Uterus (tissue), 4 donors: ENCODE measurements at places on chromosomes 7 and 10.

GRCh38 chr10:93352638-93353383, 129.3 kb downstream of the MYOF start:
- no peaks in the 10 kb centered on the region for H3K4me1 ChIP-seq
- no peaks in the 10 kb centered on the region for H3K27me3 ChIP-seq
- no peaks in the 10 kb centered on the region for H3K36me3 ChIP-seq
- no peak for DNase-seq

DNA sequence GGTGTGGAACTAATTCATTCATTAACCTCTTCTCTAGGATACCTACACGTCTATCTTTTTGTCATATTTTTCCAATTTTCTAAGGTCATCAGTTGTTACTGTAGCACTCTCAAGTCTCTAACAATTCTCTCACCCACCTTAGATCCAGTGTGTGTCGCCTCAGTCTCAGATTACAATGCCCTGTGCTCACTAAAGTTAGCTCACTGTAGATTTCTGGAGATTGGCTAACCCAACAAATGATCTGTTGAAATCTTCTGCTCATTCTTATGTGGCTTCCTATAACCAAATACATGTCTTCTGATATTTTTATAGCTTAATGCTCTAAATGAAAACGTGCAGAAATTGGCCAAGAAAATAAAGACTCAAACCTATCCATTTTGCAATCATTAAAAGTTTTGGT, 142.6 kb downstream of the SLC25A13 start:
- H3K4me1 ChIP-seq: no peaks in the 10 kb centered on the region
- no peak for DNase-seq
- no peak overlapping the region for H3K27ac ChIP-seq

DNA sequence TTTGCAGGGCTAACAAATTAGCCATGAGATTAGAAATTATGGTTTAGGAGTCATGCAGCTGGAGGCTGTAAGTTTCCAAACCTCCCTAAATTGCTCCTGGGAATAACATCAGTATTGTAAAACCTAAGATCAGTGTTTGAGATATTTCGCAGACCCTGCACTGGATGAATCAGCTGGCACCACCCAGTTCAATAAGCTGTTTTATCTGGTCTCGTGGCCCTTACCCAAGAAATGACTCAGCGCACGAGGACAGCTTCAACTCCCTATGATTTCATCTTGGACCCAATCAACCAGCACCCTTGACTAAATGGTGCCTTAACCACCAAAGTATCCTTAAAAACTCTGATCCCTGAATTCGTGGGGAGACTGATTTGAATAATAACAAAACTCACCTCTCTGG, 482.0 kb upstream of the PCDH15 start:
- H3K4me1 ChIP-seq: no peaks in the 10 kb centered on the region

DNA sequence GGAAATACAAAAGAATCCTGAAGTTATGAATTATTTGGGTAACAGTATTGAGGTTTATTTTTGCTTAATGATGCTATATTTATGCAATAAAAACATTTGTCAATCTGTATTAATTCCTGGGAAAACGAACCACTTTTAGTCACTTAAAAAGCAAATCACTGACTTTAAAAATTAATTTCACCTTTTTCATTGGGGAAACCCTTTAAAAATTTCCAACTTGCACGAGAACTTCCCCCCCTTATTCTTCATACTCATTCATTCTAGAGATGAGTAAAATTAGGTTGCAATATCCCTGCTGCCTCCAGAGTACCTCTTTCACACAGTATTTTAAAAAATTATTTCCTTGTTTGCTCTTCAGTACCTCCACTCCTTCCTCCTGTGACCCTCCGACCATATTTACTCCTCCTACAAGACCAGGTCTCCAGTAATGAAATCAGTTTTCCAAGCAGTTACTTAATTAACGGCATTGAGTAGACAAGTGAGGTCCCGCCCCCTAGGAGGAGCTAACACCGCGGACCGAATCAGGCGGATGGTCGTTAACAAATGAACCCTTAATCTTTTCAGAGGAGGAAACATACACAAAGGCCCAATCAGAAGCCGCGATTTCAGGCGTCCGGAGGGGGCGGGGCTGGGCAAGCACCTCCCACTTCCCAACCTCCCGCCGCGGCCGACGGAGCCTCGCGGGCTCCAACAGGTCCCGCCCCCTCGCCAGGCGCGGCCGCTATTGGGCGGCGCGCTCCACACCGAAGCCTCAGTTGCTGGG, 465 bp upstream of the TRIM24 start:
- no peaks in the 10 kb centered on the region for H3K27me3 ChIP-seq
- peak overlapping the region; percentile 19 for H3K27ac ChIP-seq
- H3K36me3 ChIP-seq: no peaks in the 10 kb centered on the region
- peak; percentile 98 for DNase-seq
- H3K4me1 ChIP-seq: peaks cover 3% of the 10 kb centered on the region
- H3K4me3 ChIP-seq: peak overlapping the region; percentile 78

DNA sequence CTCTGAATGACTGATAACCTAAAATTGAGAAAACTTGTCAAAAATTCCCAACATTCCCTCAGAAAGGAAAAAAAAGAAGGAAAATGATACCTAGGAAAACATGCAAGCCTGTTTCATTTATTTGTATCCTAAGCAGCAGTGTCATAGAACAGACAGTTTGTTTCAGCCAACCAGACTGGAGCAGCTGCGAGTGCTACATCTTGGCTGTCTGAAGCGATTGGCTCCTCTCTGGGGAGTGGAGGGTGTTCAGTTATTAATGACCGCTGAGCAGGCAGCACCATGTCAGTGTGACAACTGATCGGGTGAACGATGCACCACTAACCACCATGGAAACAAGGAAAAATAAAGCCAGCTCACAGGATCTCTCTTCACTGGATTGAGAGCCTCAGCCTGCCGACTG, at the start of gene LRRN3:
LRRN3 (plus strand) TSS at position 282 of the 400 bp plus-strand sequence. CDS start 31,646 bp downstream, outside the sequence.
- no peaks in the 10 kb centered on the region for H3K4me1 ChIP-seq
- no peaks in the 10 kb centered on the region for H3K27me3 ChIP-seq
- no peak within 1 kb of the TSS for H3K27ac ChIP-seq
- no peak for DNase-seq
- no peaks in the 10 kb centered on the region for H3K36me3 ChIP-seq
- peak within 1 kb of the TSS; percentile 28 for H3K4me3 ChIP-seq

- no peaks in the 10 kb centered on the region for H3K4me1 ChIP-seq
- no peaks in the 10 kb centered on the region for H3K36me3 ChIP-seq
- H3K27me3 ChIP-seq: no peaks in the 10 kb centered on the region
- H3K4me3 ChIP-seq: no peak overlapping the region
Measured at GRCh38 chr10:130354976-130355795, 219.0 kb downstream of the GLRX3 start.

- no peak for DNase-seq
- H3K36me3 ChIP-seq: no peaks in the 10 kb centered on the region
- no peak overlapping the region for H3K27ac ChIP-seq
- no peak overlapping the region for H3K4me3 ChIP-seq
- no peaks in the 10 kb centered on the region for H3K27me3 ChIP-seq
- H3K4me1 ChIP-seq: no peaks in the 10 kb centered on the region
Measured at GRCh38 chr7:134462337-134462925, 3.5 kb upstream of the AKR1B1 start.

- H3K4me1 ChIP-seq: no peaks in the 10 kb centered on the region
- no peak overlapping the region for H3K4me3 ChIP-seq
- DNase-seq: no peak
- no peaks in the 10 kb centered on the region for H3K27me3 ChIP-seq
Measured at GRCh38 chr10:124008681-124009080, 84.7 kb downstream of the CHST15 start.

DNA sequence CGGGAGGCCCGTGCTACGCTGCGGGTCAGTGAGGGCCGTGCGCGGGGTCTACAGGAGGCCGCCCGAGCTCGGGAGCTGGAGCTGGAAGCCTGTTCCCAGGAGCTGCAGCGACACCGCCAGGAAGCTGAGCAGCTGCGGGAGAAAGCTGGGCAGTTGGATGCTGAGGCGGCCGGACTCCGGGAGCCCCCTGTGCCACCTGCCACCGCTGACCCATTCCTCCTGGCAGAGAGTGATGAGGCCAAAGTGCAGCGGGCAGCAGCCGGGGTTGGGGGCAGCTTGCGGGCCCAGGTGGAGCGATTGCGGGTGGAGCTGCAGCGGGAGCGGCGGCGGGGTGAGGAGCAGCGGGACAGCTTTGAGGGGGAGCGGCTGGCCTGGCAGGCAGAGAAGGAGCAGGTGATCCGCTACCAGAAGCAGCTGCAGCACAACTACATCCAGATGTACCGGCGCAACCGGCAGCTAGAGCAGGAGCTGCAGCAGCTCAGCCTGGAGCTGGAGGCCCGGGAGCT, 7.0 kb downstream of the LZTS2 start:
- no peak overlapping the region for H3K4me3 ChIP-seq
- H3K27me3 ChIP-seq: no peaks in the 10 kb centered on the region
- H3K4me1 ChIP-seq: peaks cover 6% of the 10 kb centered on the region

- H3K36me3 ChIP-seq: no peaks in the 10 kb centered on the region
- H3K27me3 ChIP-seq: no peaks in the 10 kb centered on the region
- DNase-seq: no peak
- H3K4me1 ChIP-seq: no peaks in the 10 kb centered on the region
Measured at GRCh38 chr7:80432166-80432565, 79.7 kb downstream of the GNAT3 start.

GRCh38 chr7:78055599-78055998, 257.0 kb downstream of the PHTF2 start:
- no peak for DNase-seq
- H3K36me3 ChIP-seq: no peaks in the 10 kb centered on the region
- no peak overlapping the region for H3K27ac ChIP-seq
- no peak overlapping the region for H3K4me3 ChIP-seq
- H3K27me3 ChIP-seq: no peaks in the 10 kb centered on the region
- H3K4me1 ChIP-seq: no peaks in the 10 kb centered on the region

DNA sequence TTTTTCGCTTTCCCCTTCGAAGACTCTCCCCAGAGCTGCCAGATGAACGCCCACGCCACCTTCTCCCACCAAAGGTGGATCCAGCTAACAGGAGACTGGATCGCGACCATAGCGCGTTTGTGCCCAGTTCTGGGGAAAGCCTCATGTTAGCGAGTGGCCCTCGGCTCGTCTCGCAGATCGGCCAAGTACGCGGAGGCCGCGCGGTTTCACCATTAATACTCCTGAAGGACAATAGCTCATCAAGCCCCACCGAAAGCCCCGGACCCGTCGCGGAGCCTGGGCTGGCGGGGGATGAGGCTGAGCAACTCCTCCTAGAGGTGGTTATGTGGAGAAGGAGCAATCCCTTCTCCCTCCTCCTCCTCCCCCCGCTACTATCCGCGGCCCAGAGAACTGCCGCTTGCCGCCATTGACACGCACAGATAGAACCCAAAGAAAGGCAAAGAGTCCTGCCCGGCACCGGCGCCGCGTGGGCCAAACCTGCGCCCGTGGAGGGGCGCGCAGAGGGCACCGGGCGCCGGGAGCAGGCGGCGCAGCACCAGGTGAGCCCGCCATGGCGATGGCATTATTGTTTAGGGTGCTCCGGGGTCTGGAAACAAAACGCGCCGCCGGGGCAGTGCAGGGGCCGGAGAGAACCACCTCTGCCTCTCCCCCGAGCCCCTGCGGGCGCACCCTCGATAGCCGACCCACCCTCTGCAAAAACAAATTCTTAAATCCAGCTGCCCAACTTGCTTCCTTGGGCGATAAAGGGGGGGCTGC, at the start of gene MACROH2A2:
MACROH2A2 (plus strand) TSS at position 385 of the 756 bp plus-strand sequence. CDS start 22,813 bp downstream, outside the sequence.
- no peaks in the 10 kb centered on the region for H3K27me3 ChIP-seq
- no peaks in the 10 kb centered on the region for H3K36me3 ChIP-seq
- DNase-seq: peak; percentile 62
- H3K4me3 ChIP-seq: peak within 1 kb of the TSS; percentile 83
- H3K27ac ChIP-seq: peak within 1 kb of the TSS; percentile 75

GRCh38 chr10:132417957-132418441, 21.0 kb downstream of the PWWP2B start:
- no peaks in the 10 kb centered on the region for H3K27me3 ChIP-seq
- peak overlapping the region; percentile 64 for H3K27ac ChIP-seq
- H3K4me3 ChIP-seq: no peak overlapping the region
- no peak for DNase-seq

DNA sequence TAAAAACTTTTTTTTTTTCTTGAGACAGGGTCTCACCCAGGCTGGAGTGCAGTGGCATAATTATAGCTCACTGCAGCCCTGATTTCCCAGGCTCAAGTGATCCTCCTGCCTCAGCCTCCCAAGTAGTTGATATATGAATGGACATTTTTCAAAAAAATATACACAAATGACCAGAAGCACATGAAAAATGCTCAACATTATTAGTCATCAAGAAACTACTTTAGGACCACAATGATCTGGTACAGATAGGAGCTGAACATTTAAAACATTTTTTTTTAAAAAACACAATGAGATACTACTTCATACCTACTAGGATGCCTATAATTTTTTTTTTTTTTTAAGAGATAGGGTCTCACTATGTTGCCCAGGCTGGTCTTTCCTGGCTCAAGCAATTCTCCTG, 21.7 kb downstream of the SCD start:
- no peak overlapping the region for H3K27ac ChIP-seq
- no peak overlapping the region for H3K4me3 ChIP-seq
- DNase-seq: no peak

- H3K27me3 ChIP-seq: no peaks in the 10 kb centered on the region
- no peaks in the 10 kb centered on the region for H3K4me1 ChIP-seq
- DNase-seq: no peak
Measured at GRCh38 chr10:30396293-30396692, 37.7 kb upstream of the MAP3K8 start.

DNA sequence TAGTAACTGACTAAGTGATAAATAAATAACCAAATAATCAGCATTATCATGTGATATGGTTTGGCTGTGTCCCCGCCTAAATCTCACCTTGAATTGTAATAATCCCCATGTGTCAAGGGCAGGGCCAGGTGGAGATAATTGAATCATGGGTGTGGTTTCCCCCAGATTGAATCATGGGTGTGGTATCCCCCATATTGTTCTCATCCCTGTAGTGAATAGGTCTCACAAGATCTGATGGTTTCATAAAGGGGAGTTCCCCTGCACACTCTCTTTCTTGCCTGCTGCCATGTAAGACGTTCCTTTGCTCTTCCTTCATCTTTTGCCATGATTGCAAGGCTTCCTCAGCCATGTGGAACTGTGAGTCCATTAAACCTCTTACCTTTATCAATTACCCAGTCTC, 72.1 kb upstream of the NRP1 start:
- DNase-seq: no peak
- H3K4me3 ChIP-seq: no peak overlapping the region
- H3K4me1 ChIP-seq: no peaks in the 10 kb centered on the region
- no peaks in the 10 kb centered on the region for H3K27me3 ChIP-seq
- no peak overlapping the region for H3K27ac ChIP-seq

GRCh38 chr7:8221567-8221966, 40.4 kb downstream of the ICA1 start:
- H3K4me1 ChIP-seq: no peaks in the 10 kb centered on the region
- DNase-seq: no peak
- H3K4me3 ChIP-seq: no peak overlapping the region
- H3K27me3 ChIP-seq: no peaks in the 10 kb centered on the region
